ENCODE measurements at places on chromosomes 6 and 20.
A peak's percentile ranks its signal among the peaks of the same experiment; 100 is the strongest.

DNA sequence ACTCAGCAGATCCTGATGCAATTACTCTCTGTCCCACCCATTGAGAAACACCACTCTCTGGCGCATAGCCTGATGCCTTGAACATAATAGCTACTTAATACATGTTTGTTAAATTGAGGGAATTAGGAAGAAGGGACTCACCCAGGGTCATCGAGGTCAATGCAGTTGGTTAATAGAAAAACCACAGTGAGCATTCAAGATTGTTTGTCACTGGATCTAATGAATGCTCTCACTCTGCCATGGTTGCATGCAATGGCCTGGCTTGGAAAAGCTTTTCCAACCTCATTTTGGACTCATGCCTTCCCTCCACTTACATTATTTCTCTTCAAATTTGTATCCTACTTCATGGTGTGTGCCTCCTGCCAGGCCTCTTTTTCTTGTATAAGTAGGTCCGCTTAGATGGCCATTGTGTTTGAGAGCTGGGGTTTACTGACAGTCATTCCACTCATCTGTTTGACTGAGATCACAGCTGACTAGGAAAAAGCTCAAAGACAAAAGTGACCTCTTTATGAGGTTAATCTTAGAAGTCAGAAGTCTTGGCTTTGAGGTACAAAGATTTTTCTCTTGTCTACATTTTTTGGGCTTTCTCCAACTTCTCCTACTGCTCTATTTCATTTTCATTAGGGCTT lies 154.8 kb upstream of the RAB32 start:
- no peak for DNase-seq

DNA sequence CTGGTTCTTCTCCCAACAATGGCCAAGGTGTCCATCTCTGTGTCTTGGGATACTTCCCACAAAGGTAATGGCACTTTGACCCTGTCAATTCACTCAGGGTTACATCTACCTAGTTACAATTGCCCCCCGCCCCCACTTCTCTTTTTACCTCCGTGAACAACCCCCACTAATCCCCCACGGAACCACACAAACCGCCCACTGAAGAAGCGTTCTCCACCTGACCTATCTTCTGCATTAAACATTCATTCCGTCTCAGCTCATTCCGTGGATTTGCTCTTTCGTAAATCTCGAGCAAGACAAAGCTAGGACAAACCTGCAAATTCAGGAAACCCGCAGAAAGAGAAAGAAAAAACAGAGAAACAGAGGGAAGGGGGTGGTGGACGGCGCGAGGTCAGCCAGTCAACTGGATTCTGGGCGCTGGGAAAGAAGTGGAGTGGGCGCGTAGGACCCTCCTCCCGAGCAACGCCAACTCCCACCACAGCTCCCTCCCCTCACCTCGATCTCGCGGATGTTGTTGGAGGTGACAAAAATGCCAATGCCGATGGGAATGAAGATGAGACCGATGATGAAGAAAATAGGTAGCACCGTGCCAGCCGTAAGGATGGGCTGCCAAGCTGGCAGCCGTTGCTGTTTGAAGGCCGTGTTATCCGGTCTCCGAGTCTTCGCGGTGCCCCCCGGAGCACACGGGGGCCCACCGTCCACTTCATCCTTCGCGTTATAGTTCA lies 523 bp downstream of the TMEM30A start:
- peak; percentile 38 for DNase-seq

- DNase-seq, result no peak
Observed at GRCh38 chr6:56716229-56716628, 73.5 kb upstream of the DST start.

- DNase-seq, result no peak
Observed at GRCh38 chr6:87481931-87482330, 9.2 kb downstream of the SLC35A1 start.

GRCh38 chr6:12482386-12483375 lies 192.5 kb downstream of the EDN1 start:
- no peak for DNase-seq

DNA sequence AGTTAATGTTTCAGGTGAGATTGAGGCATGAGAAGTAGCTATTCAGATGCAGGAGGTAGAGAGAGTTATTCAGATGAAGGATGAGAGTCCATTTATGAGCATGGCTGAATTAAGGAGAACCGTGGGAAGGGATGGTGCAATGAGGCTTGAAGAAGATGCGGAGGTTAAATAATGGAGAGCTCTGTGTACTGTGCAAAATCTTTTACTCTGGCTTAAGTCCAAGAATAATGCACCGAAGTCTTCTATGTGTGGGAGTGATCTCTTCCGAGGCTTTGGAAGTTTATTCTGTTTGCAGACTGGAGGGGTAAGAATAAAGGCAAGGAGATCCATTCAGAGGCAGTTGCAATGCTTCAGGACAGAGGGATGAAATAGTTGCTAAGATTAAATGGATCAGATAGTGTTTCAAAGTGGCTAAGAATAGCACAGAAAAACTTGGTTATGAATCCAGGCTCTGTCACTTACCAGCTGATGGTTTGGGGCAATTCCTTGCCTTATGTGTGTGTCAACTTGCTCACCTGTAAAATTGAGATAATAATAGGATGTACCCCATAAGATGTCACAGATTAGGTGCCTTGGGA lies 467.1 kb downstream of the HDGFL1 start:
- DNase-seq, result no peak

DNA sequence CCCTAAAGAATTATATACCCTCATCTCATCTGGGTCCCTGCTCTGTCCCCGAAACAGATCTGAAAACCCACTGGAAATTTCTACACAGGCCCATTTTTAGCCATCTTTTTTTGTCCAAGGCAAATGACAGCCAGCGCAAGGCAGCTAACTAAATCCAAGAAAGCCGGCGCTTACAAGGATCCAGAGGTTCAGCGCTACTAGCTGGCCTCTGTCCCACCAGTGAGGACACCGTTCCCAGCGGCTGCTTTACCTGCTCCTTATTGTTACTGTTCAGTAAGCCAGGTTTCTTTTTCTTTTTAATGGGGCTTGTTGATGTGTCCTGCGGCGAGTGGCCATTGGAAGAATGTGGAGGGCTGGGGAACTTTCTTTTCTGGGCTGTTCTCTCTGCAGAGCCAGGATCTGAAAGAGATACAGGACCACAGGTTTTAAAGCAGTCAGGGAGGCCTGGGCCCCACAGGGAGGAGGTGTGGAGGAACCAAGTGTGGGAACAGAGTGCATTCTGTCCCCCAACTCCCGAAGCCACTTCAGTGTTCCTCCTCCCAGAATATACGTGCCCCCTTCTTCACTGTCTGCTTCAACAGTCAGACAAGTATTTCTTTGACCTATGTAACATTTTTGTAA lies 46.6 kb downstream of the ZMYND8 start:
- no peak for DNase-seq

DNA sequence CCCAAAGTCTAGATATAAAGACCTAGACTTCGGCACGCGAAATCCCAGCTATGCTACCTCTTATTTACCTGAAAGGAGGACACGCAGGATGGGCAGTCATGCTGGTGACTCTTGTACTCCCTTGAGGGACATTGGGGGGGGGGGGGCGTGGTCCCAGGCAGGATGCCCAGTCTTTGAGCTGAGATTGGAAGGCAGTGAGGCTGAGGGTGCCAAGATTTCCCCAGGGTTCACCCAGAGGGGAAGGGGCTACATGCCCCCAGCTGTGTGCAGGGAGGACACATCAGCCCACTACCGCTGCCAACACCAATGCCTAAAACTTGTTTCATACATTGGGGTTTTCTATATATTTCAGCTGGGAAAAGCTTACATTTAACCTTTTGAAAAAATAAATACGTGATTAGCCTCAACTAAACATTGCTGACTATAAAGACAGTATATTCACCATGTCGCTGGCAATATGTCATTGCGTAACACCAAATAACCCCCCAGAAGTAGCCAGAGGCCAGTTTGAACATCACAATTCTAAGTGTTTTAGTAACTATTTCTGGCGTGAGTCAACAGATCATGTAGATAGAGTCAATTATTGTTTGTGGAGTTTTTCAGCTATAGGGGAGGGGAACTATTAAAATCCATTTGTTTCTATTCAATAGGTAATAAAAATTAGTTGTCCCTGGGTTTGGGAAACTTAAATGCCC lies 21.6 kb downstream of the MGME1 start:
- no peak for DNase-seq

- no peak for DNase-seq
Observed at GRCh38 chr6:257774-258173, 34.5 kb upstream of the DUSP22 start.

- no peak for DNase-seq
Observed at GRCh38 chr20:11740975-11741374, 176.7 kb upstream of the BTBD3 start.

DNA sequence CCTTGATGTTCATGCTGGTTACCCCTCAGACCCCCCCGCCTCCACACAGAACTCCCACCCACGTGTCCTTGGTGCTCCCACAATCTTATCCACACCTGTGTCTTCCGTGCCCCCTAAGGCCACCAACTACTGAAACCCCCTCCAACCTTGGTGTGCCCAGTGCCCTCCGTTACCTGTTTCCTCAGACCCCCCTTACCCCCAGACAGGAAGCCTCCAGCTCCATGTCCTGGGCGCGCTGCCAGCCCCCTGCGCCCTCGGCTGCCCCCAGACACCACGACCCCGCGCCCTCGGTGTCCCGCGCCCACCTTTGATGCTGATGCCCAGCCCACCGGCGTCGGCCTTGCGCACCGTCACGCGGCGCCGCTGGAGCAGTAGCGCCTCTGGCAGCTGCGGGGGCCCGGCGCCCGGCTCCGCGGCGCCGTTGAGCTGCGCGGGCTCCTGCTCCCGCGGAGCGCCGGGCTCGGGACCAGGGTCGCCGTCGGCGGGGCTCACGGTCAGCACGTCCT lies 504 bp downstream of the SNTA1 start:
- peak; percentile 9 for DNase-seq

GRCh38 chr6:163329991-163330390 lies 84.5 kb upstream of the QKI start:
- no peak for DNase-seq

- DNase-seq, result no peak
Observed at GRCh38 chr20:32970115-32970972, 33.9 kb downstream of the SUN5 start.

DNA sequence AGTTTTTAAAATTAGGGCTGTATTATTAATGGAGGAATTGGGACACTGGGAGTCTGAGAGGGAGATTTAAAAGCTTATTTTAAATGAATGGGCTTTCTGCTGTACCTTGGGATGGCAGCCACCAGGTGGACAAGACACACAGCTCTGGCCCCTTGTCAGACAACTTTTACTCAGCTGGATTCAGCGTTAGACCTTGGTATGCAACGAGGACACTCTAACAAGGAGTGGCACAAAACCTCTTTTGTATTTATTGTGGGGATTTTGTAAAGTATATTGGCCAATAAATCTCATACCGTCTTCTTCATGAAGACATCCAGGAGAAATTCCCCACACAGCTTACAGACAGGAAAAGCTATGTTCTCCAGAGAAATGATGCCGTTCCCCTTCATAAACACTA lies 105.7 kb downstream of the LCA5 start:
- DNase-seq, result no peak

GRCh38 chr6:147248859-147249258 lies 44.6 kb downstream of the STXBP5 start:
- no peak for DNase-seq

Measured in activated naive CD4-positive, alpha-beta T cell treated with anti-CD3 and anti-CD28 coated beads for 36 hours (primary cell).